GM10248 (cell line): ENCODE measurements at places on chromosomes 6 and 20.

GRCh38 chr20:2109425-2110210 lies 8.0 kb downstream of the STK35 start:
- no peak for DNase-seq

- no peak for DNase-seq
These were observed 112.8 kb downstream of the TBX18 start for GRCh38 chr6:84651583-84651982.

GRCh38 chr20:62240020-62240685 lies 1.8 kb downstream of the OSBPL2 start:
- no peak for DNase-seq

GRCh38 chr6:70956451-70957283 lies at the start of gene B3GAT2:
Gene B3GAT2 (minus strand): TSS chr6:70957060. CDS start chr6:70956429, 631 bp downstream.
- DNase-seq = peak; percentile 20

GRCh38 chr6:5096482-5096881 lies 11.3 kb downstream of the PPP1R3G start:
- no peak for DNase-seq

GRCh38 chr6:154894902-154895301 lies 100.2 kb upstream of the TIAM2 start:
- no peak for DNase-seq
